ENCODE measurements at places on chromosomes 2 and 18.

DNA sequence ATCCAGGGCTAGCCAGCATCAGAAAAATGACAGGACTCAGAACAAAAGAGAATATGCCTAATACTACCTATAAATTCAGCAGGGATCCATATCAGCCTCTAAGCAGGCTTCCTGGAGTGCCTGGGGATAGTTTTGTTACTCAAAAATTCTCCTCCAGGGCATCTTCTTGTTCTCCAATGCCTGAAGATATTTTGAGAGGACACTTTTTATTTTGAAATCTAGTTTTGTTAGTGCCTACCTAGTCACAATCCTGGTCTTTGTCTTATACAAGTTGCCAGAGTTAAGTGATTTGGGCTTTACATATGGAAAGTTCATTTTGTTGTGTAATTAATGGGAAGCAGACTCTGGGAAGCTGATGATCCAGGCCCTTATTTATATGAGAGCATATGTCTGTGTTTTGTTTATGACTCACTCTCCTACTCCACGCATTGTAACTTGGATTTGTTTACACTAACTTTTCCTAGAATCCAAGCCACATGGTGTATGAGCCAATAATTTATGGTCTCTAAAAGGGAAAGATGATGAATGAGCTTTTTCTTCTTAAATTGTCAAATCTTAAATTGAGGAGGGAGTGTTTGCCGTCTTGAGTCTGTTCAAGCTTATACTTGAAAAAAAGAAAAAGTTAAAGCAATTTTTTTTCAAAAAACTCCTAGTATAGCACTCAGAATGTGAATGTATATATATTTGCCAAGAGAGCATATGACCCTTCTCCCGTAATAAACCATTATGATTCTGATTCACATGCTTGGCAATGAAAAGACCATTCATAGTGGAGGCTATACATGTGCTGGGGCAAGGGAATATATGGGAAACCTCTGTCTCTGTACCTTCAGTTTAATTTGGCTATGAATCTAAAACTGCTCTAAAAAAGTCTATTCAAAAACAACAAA, 370.3 kb downstream of the SETBP1 start:
- no peak for DNase-seq

- no peak for DNase-seq
Measured at GRCh38 chr2:42195559-42195958, 26.4 kb downstream of the EML4 start.

- no peak for DNase-seq
Measured at GRCh38 chr2:205687641-205687956, 5.3 kb downstream of the NRP2 start.

- no peak for DNase-seq
Measured at GRCh38 chr2:138336146-138336545, 165.4 kb upstream of the SPOPL start.

- DNase-seq = no peak
Measured at GRCh38 chr2:70400539-70400938, 98.7 kb upstream of the FAM136A start.

DNA sequence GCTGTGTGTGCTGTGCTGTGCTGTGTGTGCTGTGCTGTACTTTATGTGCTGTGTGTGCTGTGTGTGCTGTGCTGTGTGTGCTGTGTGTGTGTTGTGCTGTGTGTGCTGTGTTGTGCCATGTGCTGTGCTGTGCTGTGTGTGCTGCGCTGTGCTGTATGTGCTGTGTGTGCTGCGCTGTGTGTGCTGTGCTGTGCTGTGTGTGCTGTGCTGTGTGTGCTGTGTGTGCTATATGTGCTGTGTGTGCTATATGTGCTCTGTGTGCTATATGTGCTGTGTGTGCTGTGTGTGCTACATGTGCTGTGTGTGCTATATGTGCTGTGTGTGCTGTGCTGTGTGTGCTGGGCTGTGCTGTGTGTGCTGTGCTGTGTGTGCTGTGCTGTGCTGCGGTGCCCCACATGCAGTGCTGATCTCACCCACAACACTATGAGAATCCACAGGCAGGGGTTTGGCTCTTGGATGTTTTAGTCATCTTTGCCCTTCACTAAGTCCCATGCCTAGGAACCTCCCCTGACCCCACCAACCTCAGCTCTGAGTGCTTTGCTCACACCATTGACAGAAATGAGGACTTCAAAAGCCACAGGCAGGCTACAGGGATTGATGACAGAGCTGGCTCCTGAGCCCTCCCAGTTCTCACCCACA, 30.5 kb upstream of the MAL start:
- no peak for DNase-seq

GRCh38 chr2:169361706-169362117, 622 bp downstream of the LRP2 start:
- DNase-seq = no peak

GRCh38 chr2:64658269-64658668, 4.6 kb upstream of the SERTAD2 start:
- no peak for DNase-seq

Data from stimulated activated CD8-positive, alpha-beta memory T cell treated with anti-CD3 and anti-CD28 coated beads, Interleukin-7, amount 100 ng/mL, for 1 hour (primary cell).